ENCODE measurements at places on chromosomes 5 and 9. TPM values are rescaled to one million over a fixed set of nuclear protein-coding genes. Genes with fewer than 3 reads are reported as not detected.
A peak's percentile ranks its signal among the peaks of the same experiment; 100 is the strongest.

GRCh38 chr9:129487658-129488483 lies 133.0 kb downstream of the C9orf50 start:
- no peak for DNase-seq

DNA sequence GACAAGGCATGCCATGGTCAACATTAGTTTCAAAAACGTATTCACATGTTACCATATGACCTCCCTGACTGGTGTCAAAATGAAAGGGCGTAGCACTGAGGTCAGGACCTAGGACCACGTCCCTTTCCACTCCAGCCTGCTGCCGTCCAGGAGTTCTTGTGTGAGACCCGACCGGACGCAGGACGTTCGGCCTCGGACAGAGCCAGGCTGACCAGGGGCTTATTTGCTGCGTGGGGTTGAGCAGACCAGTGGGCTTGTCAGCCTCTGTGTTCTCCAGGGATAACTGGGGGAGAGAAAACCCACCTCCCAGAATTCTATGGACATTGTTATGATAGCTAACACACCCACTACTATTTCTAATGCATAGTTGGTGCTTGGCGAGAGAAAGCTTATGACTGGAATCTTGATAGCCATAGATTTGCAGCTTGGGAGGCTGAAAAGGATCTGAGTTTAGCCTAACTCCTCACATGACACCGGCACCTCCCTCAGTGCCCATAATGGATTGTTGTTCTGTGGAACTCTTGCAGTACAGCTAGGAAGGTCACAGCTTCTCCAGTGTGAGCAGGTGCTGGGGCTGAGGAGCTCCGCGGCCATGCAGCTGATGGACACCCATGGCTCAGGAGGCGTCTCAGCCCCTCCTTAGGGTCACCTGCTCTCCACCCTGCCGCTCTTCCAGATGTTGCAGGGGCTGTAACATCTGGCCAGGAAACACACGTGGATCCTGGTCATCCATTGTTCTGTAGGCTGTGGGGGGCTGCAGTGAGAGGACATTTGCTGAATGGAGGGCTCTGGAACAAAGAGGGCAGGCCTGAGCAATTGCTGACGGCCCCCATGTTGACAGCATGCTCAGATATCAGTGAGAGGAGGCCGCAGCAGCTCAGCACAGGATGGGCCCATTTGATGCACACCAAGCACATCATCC lies 368.4 kb downstream of the IRX2 start:
- no peak for DNase-seq

GRCh38 chr5:177447066-177447610 lies 524 bp downstream of the PRR7 start:
- DNase-seq = no peak

DNA sequence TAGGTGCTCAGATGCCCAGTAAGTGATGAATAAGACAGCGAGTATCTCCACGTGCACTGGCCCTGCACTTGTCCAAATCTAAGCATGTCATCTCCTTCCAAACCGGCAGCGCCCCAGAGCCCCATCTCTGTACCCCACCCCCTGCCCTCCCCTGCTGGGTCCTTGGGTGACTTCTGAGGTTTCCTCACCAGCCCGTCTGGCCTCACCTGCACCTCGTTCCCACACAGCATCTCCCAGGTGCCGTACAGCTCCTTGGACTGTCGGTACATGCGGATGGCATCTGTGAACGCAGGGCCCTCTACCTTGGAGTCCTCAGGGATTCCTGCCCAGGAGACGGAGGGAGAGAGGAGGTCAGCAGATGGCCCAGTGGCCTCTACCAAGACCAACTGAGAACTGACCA lies 66.3 kb downstream of the LRSAM1 start:
- no peak for DNase-seq

DNA sequence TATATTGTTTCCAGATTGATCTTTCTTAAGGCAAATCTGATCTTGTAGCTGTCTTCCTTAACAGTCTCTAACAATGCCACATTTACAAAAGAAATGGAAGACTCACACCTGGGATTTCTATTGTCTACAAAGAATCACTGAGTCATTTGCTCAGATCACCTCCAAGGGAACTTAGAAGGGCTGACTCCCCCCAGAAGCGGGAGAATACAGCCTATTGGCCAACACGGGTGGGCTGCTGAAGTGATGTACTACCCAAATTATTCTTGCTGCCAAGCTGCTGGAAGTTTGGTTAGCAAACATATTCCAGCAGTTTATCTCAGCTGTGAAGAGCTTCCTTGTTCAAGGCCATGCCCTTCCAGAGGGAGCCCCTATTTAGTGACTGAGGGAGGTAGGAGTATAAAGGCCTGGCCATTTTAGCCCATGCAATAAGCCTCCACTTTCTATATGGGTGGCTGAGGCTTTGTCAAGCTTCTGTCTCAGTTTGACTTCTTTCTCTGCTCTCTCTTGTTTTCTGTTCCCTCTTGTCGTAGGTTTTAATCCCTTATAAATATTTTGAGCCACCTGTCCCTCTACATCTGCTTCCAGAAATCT lies 379.4 kb downstream of the PRR16 start:
- DNase-seq = no peak

The ENG gene
- polyA plus RNA-seq = 71.6 TPM

The TXNDC8 gene
- polyA plus RNA-seq = not detected

- DNase-seq = no peak
Observed at GRCh38 chr9:70868041-70868440, 253.4 kb downstream of the TRPM3 start.

- DNase-seq = peak; percentile 20
Observed at GRCh38 chr9:7342229-7342628, 457.3 kb downstream of the DMAC1 start.

The LHFPL2 gene
- polyA plus RNA-seq = 39.6 TPM

Data from hindlimb muscle (tissue), 1 donor.